ENCODE measurements at places on chromosomes 11 and 22.

DNA sequence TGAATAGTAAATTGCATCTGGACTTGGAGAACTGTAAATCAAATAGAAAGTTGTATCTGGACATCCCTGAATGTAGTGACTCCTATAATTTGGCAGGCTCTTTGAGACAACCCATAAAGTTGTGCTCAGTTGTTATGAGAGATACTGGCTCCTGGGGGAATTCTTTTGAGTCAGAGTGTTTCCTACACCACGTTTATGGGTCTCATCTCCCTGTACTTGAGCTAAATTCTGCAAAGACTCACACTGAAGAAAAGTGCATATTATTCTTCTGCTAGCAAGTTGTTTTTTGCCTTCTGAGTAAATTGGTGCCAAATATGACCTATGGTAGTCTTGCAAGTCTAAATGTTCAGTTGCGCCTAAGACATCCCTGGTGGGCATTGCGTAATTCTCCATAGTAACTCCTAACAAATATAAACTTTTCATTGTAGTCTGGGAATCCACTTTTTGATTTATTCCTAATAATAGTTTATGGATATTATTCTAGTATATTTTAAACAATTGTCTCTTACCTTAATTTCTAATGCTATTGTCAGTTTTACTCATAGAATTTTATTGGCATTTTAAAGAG is 5.0 kb downstream of the ZNF215 start:
- no peak for DNase-seq

GRCh38 chr11:122563761-122564160 is 91.8 kb upstream of the UBASH3B start:
- DNase-seq: no peak

GRCh38 chr11:61362542-61362875 is 335 bp downstream of the TMEM138 start:
- DNase-seq: no peak

DNA sequence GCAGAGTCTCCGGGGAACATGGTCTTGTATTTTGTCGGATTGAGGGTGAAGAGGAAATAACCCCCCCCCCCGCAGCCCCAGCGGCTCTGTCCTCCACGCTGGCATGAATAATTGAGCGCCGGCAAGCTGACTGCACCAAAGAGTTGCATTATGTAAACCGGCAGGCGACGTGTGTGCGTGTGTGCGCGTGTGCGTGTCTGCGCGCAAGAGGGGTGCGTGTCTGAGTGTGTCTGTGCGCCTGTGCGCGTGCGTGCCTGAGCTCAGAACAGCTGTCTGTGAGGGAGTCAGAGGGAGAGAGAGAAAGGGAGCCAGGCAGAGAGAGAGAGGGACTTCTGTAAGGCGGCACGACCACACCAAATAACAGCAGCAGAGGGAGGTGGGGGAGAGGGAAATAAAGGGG is 94.4 kb downstream of the SCN3B start:
- DNase-seq: no peak

GRCh38 chr22:23069502-23070357 is 589 bp upstream of the GNAZ start:
- DNase-seq: peak; percentile 78

DNA sequence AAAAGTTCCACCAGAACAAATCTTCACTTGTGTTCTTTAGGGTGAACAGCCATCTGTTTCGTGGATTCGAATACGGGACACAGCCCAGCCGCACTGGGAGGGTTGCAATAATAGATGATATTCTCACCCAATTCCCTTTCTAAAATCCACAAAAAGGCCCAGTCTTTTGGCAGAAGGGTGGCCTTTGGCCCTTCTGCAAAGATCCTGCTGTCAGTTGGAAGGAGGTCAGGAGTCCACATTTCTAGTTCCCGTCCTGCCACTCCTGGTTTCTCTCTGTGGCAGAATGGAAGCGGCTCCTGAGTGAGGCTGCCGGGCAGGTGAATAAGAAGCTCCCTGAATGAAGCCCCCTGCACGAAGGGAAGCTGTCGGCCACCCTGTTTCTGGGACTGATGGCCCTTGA is 11.2 kb upstream of the LINC01488 start:
- no peak for DNase-seq

GRCh38 chr11:11252403-11252802 is 100.6 kb downstream of the CSNK2A3 start:
- DNase-seq: no peak

GRCh38 chr22:42268852-42269410 is 1.5 kb downstream of the TCF20 start:
- no peak for DNase-seq

GRCh38 chr11:15893080-15893492 is 463.3 kb downstream of the SOX6 start:
- no peak for DNase-seq

GRCh38 chr11:10561043-10561818 is 7.2 kb downstream of the LYVE1 start:
- no peak for DNase-seq

DNA sequence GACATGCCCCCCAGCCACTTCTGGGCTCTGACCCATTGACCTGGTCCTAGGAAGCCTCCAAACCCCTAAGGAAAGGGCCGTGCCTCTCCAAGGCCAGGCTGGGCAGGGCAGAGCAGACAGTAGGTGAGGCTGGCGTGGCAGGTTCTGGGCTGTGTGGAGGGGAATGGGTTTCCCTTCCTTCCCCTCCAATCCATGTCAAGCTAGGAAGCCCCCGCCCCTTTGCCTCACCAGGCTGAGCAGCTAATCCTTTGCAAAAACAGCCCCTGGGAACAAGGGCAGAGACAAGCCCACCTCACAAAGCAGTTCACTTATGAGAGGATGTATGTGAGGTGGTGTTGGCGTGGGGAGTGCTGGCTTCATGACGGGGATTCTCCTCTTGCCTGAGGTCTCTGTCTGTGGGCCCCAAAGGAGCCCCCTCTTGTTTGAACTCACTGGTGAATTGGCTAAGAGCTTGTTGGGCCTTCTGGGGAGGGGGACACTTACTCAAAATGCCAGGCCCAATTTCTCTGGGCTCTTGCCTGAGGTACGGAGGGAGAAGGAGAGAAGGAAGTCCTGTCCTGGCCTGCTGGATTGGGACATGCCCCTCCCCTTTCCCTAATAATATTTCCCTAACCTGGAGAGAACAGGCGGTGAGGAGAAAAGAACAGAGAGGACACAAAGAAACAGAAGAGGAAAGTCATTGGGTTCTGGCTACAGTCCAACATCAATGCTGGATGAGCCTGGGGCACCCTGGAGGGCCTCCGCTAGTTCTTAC is 1.6 kb upstream of the TRIM29 start:
- DNase-seq: no peak

DNA sequence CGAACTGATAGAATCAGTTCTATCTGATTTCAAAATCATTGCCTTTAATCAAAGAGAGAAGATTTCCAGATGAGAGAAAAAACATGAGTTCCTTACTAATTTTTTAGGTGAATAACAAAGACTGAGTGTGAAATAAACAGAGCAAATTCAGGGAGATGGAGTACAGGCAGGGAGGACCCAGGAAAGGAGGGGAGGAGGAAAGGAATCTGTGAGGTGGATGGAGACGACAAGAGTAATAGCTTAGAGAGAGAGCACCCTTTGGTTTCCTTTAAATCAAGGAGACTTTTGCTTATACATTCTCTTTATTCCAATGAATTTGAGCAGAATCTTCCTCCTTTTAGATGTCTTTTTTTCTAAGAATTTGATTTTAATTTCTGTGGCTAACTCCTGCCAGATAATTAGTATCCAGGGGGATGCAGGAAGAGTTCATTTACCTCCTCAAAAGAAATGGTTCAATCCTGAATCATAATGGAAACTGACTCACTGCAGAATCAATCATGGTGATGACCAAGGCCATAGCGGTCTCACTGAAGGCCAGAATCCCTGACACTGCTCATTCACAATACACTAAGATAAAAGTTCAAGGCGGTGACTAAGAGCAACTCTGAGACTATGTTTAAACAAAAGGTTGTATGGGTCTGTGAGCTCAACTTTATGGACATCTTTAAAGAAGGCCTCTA is 234.0 kb upstream of the ZC3H12C start:
- no peak for DNase-seq

DNA sequence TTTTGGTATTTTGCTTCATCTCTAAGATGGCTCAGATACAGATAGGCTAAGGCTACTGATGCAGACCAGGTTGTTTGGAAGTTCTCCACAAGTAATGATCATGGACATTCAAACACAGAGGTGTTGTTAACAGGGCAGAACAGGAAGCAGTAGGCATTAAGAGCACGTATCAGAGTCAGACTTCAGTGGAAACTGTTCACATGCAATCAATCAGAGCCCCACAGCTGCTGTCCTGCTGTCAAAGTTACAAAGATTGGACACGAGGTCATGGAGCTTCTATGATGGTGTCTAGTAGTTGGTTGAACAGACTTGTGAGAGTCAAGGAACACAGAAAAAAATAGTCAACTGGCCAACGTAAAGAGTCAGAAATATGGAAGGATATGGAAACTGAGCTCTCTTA is 19.8 kb downstream of the OR10D3 start:
- DNase-seq: no peak

DNA sequence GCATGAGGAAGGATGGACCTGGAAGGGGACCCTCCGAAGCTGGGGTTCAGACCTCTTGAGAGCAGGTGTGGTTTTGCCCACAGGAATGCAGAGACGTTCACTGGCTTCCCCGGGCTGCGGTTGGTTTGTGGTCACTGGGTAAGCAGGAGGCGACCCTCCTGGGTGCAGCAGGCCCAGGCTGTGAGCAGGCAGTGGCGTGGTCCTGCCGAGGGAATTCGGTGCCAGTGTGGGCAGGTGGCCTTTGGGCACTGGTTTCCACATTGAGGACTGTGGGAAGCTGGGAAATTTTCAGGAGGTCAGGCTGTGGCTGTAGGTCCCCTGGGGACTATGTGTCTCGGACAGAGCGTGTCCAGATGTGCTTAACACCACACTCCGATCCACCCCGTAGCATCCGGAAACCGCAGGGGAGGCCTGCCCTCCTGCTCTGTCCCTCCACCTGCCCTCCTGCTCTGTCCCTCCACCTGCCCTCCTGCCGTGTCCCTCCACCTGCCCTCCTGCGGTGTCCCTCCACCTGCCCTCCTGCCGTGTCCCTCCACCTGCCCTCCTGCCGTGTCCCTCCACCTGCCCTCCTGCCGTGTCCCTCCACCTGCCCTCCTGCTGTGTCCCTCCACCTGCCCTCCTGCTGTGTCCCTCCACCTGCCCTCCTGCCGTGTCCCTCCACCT is 27.5 kb downstream of the TPCN2 start:
- DNase-seq: no peak

DNA sequence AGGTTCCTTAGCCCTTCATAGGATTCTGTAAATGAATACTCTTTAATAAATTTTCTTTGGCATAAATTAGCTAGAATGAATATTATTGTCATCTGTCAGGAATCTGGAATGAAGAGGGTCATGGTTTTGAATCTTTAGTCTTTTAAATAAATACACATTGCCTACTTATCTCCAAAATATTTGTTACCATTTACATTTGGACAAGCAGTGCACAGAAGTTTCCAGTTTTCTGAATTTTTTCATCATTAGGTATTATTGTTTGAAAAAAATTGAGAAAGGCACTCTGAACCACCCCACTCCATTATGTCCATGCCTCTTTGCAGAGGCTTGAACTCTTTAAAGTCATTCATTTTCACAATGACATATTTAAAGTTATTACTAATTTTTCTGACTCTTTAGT is 549.0 kb upstream of the LUZP2 start:
- no peak for DNase-seq

DNA sequence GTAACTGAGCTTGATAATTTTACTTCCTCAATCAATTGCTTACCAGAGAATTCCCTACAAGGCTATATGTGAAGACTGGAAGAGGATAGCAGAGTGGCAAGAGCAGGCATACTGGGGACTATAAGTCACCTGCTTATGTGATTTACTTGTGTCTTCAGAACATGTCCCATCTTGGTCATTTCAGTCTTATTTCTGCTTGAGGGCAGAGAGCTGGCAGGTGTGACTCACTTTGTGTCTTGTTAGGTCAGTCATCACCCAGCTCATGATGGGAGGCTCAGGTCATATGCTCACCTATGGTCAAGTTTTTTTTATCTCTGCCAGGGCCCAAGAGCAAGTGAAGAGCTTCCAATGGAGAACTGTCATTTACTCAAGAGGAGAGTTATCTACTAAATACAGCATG is 6.2 kb downstream of the SRSF8 start:
- no peak for DNase-seq

DNA sequence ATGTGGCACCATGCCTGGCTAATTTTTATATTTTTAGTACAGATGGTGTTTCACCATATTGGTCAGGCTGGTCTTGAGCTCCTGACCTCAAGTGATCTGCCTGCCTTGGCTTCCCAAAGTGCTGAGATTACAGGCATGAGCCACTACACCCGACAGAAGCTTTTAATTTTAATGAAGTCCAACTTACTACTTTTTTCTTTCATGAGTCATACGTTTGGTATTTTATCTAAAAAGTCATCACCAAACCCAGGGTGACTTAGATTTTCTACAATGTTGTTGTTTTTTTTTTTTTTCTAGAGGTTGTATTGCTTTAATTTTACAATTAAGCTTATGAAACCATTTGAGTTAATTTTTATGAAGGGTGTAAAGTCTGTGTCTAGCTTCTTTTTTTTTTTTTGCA is 34.9 kb downstream of the JRKL start:
- no peak for DNase-seq

DNA sequence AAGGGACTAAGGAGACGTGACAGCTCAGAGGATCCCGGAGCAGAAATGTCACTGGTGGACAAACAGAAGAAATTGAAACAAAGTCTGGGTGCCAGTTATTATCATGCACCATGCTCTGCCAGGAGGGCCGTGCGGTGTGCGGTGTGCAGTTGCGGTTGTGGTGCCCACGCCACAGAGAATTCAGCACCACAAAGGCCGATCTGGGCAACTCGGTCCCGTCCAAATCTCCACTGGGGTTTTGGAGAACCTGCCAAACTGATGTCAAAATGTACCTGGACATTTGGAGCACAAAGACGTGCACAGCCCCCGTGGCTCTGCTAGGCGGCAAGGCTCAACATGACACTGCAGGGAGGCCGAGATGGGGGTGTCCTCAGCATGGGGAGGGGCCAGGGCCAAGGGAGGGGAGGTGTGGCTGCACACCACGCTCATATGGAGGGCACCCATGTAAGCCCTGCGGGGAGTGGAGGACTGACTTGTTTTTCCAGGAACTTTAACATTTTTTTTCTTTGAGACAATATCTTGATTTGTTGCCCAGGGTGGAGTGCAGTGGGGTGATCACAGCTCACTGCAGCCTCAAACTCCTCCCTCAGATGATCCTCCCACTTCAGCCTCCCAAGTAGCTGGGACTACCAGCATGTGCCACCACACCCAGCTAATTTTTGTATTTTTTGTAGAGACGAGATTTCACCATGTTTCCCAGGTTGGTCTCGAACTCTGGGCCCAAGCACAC is 39.4 kb downstream of the GNB1L start:
- DNase-seq: no peak

GRCh38 chr22:37904572-37905533 is 1.2 kb upstream of the MICALL1 start:
- no peak for DNase-seq

DNA sequence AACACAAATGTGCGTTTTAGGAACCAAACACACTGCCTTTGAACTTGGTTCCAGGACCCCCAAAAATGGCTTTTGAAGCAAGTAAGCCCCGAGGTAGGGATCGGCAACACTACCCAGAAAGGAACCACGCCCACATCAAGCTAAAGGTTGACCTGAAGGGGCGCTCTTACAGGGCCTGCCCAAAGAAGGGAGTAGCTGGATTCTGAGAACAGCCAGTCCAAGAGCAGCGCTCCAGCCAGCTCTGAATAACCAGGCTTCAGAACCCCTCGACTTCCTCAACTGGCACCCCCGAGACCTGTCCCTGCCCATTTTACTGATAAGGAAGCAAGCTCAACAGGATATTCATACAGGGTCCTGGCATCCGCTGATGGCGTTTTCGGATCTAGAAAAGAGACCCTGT is 18.9 kb upstream of the MOB2 start:
- DNase-seq: no peak

Data from stimulated activated CD4-positive, alpha-beta T cell treated with anti-CD3 and anti-CD28 coated beads, TNF-alpha, amount 100 ng/mL, for 1 hour (primary cell).